ENCODE measurements at places on chromosomes 16 and 17.

GRCh38 chr17:38709864-38710603 lies 5.0 kb downstream of the MLLT6 start:
- no peak for DNase-seq

DNA sequence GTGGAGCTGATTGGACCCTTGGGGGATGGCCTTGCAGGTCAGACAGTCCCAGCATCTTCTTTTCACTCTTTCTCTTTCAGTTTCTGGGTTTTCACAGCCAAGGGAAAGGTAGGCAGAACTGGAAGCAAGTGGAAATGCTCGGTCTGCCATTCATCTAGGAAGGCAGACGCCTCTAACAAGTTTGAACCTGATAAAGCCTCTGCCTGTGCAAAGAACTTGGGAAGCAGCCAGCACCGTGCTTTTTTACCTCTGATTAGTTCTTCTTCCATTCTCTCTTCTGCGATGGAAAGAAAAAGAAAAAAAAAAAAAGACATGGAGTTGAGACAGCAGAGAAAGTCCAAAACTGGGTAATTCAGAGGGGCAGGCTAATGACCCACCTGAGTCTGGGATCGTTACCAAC lies 997.8 kb upstream of the EEF2KMT start:
- no peak for DNase-seq

- DNase-seq = no peak
Observed at GRCh38 chr17:307741-308507, 44.7 kb downstream of the RPH3AL start.

- DNase-seq = no peak
Observed at GRCh38 chr16:6888531-6888930, 444.1 kb upstream of the RBFOX1 start.

DNA sequence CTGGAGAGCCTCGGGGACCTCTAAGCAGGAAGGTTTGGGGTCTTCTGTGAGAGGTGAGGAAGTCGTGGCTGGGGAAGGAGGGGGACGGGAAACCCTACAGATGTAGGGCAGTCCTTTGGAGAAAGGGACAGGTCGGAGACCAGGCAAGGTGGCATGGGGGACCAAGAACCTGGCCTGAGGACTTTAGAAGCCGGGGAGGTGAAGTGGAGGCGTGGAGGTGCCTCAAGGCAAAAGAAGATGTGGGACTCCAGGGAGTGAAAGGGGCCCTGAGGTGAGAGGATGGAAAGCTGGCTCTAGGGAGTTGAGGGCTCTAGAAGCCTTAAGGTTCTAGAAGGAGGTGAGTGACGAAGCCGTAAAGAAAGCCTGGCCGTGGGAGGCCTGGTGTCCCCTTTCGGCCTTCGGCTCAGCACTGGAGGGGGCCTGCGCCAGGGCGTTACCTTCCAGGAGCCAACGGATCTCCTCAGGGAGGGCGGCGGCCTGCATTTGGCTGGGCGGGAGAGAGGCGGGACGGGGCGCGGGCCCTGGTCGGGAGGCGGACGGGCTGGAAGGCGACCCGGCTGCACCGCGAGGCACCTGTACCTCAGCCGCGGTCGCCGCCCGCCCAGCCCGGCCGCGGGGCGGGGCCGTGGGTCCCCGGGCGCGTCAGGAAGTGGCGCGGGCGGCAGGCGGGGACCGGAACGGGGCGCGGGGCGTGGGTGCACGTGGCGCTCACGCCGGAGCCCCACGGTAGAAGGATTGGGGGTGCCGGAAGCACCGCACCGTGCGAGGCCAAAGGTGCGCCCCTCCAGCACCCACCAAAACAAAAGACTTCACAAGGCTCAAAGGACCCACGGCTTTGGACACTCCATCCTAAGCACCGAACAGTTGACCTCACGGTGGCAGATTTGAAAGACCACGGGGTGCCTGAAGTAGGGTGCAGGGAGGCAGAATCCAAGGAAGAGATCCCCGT lies at the start of gene SKAP1:
Gene SKAP1 (minus strand): TSS at position 577 of the 949 bp plus-strand sequence.
- peak; percentile 70 for DNase-seq

DNA sequence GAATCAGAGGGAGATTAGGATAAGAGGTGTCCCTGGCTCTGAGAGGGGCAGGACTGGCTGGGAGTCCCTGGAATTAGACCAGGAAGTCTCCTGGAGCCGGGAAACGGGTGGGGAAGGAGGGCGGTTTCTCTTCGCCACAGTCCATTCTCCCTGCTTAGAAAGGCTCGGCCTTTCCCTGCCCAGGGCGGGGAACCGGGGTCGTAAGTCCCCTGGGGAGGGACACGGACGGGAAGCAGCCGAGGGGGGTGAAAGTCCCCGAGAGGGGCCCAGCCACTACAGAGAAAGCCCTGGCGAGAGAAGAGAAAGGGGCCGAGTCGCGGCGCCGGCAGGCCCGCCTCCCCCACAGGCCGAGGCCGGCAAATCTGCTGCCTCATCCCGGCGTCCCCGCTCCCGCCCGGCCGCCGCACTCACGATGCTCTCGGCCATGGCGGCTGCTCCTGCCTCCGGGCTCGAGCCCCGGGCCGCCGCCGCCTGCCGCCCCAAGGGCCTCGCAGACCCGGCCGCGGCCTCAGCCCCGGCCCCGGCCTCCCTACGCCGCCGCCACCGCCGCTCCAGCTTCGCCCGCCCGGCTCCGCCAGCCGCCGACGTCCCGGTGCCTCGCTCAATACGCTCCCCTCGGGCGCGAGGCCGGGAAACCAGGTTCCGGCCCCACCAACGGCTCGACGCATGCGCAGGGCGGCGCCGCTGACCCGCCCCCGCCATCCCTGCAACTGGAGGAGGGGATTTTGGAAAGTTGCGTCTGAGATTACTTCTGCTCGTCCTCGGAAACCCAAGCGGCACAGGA lies at the start of the genes NPLOC4 and TSPAN10:
Gene NPLOC4 (minus strand): TSS at position 608 of the 784 bp plus-strand sequence. CDS start 182 bp downstream, at position 426.
Gene TSPAN10 (plus strand): TSS at position 692 of the 784 bp plus-strand sequence. CDS start 5,217 bp downstream, outside the sequence.
- peak; percentile 91 for DNase-seq

DNA sequence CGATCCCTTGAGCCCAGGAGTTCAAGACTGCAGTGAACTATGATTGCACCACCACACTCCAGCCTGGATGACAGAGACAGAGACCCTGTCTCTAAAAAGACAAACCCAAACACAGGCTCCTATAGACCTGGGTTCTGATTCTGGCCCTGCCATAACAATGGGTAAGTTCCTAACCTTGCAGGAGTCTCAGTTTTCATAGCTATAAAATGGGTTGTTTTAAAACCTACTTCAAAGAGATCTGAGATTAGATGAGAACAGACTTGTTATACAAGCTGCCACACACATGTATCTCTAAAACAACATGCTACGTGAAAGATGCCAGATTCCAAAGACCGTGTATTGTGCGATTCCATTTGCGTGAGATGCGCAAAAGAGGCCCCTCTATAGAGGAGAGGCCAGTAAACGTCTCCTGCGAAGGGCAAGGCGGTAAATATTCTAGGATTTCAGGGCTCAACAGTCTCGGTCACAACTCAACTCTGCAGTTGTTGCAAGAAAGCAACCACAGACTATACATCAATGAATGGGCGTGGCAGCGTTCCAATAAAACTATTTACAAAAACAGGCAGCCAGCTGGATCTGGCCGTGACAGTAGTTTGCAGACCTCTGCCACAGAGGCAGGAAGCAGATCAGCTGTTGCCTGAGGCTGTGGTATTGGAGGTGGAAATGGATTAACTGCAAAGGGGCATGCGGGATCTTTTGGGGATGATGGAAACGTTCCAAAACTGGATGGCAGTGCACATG lies 5.9 kb downstream of the CORO7 start:
- DNase-seq = no peak

DNA sequence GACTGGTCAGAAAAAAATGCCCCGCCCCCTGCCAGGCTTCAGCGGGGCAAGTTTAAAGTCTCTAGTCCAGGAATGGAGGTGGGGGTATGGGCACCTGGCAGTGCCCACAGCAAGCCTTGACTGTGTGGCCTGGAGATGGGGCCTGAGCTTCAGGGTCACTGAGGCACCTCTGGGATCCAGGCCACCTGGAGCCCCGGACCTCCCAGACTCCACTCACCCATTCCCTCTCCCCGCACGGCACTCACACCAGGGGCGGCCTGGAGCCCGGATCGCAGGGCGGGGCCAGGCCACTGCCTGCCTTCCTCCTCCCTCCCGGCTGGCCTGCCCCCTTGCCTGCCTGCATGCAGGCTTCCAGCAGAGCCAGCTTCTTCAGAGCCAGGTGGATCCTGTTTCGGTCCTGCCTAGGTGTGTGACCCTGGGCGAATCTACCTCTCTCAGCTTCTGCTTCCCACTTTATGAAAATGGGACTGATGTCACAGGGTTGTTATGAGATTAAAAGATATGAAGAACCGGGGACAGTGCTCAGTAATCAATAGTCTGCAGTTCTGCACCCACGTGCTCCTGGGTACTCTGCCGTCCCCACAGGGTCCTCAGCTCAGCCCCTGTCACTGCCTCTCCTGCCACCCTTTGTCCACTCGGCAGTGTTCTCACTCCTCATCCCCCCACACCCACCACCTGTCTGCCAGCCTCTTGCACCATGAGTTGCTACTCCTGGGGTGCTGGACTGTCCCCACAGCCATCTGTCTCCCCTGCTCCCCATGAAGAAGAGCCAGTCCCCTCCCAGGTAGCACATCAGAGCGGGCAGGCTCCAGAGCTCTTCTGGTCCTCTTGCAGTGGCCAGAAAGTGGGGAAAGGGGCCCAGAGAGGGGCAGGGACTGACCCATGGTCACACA lies 1.2 kb upstream of the TCAP start:
- no peak for DNase-seq

DNA sequence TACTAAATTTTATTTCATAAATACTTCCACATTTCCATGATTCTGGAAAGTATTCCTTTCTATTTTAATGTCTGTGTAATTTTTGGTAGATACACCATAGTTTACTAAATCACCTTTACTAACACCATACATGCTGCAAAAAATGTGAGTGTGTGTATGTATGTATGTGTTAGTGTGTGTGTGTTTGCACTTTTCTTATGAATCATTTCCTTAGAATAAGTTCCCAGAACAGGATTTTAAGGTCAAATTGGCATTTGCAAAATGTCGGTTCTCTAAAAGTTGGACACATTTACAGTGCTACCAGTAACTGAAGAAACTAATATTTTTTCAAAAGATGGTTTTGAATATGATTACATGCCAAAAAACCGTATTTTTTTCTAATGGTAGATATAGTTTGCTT lies 137.1 kb downstream of the CYB561 start:
- DNase-seq = no peak

DNA sequence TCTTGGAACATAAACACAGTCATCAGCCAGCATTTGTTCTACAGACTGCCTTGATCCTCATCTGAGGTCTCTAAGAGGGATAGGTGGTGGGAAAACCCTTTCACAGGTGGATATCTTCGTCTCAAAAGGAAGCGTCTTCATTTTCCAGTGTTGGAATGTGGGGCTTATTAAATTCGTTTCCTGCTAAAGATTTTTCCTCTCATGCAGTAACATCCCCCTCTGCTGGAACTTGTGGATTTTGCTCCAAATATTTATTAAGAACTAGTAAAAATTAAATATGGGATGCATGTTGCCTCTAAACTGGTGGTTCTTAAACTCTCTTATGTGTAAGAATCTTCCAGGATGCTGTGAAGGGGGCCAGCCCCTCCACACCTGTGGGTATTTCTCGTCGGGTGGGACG lies 20.1 kb upstream of the MLYCD start:
- no peak for DNase-seq

DNA sequence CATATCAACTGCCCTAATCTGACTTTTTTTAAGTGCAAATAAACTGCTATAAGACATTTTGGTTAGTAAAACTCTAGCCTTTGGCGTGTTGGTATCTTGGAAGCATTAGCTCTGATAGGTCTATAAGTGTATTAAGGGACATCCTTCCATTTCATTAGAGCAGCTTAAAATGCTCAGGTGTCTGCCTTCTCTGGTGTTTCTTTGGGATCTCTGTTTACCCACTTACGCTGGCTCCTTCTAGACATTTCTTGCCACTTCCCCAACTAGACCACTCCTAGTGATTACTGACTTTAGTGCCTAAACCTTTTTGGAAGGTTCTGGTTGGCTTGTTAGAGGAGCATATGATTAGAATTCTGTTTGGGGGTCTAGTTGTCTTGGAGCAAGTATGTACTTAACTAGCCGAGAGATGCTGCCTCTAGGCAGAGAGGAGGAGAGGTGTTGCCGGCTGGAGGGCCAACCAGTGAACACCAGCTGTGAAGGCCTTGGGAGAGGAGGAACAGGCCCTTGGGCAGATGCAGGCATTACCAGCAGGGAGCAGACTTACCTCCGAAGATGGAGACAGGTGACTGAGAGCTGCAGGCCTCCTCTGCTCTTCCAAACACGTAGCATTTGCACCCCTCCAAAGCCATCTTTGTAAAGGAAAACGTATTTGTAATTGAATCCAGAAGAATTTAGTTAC lies 15.2 kb upstream of the CLEC18C start:
- DNase-seq = no peak

DNA sequence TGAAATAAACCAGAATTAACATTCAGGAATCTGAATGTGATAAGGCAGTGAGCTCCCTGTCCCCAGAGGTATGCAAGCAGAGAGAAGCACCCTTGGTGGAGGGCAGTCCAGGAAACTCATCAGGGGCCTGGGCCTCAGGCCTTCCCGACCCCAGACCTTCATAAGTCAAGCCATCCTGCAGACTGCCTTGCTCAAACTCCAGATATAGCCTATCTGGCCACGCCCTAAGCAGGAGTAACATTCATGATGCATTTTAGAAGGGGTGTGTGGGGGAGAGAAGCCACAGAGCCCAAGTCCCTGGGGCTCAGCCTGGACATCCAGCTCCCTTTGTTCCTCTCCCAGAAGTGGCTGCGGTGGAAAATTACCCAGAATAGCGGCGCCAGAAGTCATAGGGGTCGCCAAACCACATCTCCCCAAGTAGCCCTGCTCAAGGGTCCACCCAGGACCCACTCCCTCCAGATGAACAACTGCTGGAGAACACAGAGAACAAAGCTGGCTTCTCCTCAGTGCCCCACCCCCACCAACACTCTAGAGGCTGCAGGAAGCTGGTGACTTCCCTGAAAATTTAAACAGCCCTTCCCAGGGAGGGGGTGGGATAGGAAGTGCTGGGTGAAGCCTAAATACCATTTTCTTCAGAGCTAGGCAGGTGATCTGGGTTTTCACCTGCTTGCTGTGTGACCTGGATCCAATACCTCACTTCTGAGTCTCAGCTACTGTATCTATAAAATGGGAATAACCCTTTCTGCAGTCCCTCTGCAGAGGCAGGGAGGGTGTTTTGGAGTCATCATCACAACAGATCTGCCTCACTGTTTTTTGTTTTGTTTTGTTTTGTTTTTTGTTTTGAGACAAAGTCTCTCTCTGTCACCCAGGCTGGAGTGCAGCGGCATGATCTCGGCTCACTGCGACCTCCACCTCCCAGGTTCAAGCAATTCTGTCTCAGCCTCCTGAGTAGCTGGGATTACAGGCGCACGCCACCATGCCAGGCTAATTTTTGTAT lies 1.5 kb upstream of the SREBF1 start:
- no peak for DNase-seq

DNA sequence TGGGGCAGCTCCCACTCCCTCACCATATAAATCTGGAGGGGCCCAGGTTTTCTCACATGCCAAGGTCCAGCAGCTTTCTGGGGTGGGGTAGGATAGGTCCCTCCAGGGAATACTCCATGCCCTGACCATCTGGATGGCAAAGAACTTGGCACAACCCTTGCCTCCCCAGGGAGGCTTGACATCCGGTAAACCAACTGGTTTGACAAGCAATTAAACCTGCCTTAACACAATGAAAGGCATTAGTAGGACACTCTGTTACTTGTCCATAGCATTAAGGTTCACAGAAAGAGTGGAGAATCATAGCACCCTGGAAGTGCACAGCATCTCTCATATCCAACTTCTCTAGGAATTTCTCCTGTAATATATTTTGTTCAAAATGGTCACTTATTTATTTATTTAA lies 63.9 kb upstream of the MAF start:
- no peak for DNase-seq

- DNase-seq = no peak
Observed at GRCh38 chr16:74909665-74910064, 75.3 kb downstream of the WDR59 start.

Measured in stimulated activated naive CD8-positive, alpha-beta T cell treated with anti-CD3 and anti-CD28 coated beads, Interleukin-15, Interleukin-2, amounts not matched to agents 100 U/mL and 50 U/mL, for 24 hours (primary cell).